Upper lobe of left lung (tissue), 6 donors: ENCODE measurements at places on chromosomes 11 and 22.

- no peak for DNase-seq
These were observed 2209.7 kb downstream of the LRRC4C start for GRCh38 chr11:39249566-39250365.

DNA sequence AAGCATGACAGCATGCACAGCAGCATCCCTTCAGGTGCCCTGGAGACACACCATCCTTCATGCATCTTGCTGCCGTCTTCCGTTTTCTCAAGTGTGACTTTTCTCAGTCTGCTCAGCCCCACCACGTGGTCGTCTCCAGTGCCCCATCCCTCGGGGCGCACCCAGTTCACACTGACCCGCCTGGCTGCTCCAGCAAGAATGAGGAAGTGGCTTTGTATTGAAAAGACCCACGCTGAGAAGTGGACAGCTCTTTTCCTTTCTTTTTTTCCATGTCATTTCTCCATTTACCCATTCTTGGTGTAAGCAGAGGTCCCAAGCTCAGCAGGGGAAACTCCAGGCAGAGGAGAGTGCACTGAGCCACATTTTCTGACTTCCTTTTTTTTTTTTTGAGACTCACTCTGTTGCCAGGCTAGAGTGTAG is 14.5 kb downstream of the SERPINH1 start:
- DNase-seq = peak; percentile 79

DNA sequence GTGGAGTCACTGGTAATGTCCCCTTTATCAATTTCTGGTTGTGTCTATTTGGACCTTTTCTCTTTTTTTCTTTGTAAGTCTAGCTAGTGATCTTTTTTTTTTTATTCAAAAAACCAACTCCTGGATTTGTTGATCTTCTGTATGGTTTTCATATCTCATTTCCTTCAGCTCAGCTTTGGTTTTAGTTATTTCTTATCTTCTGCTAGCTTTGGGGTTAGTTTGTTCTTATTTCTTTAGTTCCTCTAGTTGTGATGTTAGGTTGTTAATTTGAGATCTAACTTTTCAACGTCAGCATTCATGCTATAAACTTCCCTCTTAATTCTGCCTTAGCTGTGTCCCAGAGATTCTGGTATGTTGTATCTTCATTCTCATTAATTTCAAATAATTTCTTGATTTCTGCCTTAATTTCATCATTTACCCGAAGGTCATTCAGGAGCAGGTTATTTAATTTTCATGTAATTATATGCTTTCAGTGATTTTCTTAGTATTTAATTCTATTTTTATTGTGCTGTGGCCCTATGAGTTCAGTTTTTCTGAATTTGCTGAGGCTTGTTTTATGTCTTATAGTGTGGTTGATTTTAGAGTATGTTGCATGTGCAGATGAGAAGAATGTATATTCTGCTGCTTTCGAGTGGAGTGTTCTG is 29.0 kb downstream of the PI4KA start:
- DNase-seq = no peak

- no peak for DNase-seq
These were observed 249.4 kb downstream of the MN1 start for GRCh38 chr22:27552176-27552575.

GRCh38 chr22:45897736-45898135 is 79.2 kb downstream of the WNT7B start:
- DNase-seq = no peak

DNA sequence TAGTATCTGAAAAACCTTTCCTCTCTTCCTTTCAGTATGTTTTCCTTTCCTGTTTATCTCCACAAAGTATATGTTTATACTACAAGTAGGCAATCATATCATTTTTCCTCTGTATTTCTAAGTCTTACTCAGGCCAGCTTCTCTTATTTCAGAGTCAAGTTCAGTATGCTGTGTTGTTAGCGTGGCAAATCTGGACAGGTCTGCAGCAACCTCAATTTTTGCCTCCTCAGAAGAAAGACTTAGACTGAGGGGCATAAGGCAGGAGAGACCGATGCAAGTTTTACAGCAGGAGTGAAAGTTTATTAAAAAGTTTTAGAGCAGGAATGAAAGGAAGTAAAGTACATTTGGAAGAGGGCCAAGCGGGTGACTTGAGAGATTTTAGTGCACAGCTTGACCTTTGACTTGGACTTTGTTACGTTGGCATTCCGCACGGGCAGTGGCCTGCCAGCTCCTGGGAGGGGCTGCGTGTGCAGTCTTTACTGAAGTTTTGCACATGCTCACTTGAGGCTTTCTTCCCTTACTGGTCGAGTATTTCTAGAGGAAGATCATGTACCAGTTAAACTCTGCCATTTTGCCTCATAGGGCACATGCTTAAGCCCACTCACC is 343.2 kb downstream of the NTM start:
- DNase-seq = no peak

DNA sequence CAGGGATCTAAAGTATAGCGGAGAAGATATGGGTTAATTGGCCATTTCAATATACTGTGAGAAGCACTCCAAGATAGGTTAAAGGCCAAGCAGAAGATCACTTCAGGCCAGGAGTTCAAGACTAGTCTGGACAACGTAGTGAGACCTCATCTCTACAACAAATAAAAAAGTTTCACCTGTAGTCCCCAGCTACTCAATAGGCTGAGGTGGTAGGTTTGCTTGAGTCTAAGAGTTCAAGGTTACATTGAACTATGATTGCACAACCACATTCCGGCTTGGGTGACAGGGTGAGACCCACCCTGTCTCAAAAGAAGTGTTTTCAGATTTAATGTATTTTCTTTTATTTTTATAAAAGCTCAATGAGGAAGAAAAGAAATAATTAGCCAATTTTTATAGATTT is 25.4 kb downstream of the PATL1 start:
- DNase-seq = no peak

- DNase-seq = no peak
These were observed 188.6 kb downstream of the PGR start for GRCh38 chr11:100941033-100941432.

GRCh38 chr11:126992804-126993111 is 7.8 kb downstream of the KIRREL3 start:
- no peak for DNase-seq

DNA sequence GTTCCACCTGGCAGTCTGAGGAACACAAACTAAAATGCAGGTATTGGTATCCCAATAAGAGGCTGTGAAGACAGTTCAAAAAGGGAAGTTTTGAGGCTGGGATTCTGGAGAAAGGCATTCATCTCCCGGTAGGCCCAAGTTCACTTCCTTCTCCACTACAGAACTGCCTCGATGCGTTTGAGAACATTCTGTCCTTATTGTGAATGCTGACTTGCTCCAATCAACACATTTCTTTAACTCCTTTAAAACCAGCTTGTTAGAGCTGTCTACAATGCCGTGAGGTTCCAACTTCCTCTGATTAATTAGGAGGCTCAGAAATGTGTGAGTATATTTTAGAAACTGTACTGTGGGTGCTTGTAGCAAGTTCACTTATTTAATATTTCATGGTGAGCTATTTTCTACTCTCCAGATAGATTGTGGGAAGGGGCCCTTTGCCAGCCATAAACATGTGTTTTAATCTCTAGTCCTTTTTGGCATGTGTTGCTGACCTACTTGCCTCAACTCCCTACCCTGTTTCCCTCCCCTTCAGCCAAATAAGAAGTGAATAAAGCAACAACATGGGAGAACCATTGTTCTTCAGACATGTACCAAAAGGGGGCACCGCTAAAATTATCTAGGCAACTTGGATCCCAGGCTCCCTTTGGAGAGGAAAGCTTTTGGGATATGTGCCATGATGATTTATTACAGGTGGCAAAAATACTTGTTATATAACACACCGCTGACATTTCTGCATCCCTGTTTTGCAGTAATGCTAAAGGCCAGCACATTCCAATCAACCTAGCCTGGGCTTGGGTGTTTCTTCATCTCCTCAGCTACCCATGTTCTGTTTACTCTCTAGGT is 245.6 kb downstream of the BLID start:
- no peak for DNase-seq

- DNase-seq = no peak
These were observed 39.6 kb downstream of the TSPAN18 start for GRCh38 chr11:44766112-44766971.

- DNase-seq = no peak
These were observed 61.4 kb downstream of the SLC1A2 start for GRCh38 chr11:35357923-35358322.

GRCh38 chr11:2663915-2664314 is 35.9 kb downstream of the KCNQ1OT1 start:
- no peak for DNase-seq

DNA sequence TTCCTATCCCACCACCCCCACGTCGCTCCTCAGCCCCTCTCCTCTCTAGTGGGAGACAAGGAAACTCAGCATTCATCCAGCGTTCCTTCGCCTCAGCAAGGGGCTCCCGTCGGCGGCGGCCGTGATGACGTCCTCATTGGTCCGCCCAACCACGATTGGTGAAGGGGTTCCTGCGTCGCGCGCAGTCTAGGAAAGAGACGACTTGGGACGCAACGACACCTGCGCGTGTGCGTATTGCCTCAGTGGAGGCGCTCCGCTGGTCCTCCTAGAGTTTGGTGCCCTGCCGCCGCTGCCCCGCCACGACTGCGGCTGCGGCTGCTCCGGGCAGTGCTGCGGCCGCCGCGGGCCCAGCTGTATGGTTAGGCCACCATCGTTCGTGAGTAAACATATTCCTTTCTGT is 56.6 kb downstream of the CCDC81 start:
- no peak for DNase-seq

- DNase-seq = no peak
These were observed 390 bp upstream of the CKAP5 start for GRCh38 chr11:46846510-46846830.

DNA sequence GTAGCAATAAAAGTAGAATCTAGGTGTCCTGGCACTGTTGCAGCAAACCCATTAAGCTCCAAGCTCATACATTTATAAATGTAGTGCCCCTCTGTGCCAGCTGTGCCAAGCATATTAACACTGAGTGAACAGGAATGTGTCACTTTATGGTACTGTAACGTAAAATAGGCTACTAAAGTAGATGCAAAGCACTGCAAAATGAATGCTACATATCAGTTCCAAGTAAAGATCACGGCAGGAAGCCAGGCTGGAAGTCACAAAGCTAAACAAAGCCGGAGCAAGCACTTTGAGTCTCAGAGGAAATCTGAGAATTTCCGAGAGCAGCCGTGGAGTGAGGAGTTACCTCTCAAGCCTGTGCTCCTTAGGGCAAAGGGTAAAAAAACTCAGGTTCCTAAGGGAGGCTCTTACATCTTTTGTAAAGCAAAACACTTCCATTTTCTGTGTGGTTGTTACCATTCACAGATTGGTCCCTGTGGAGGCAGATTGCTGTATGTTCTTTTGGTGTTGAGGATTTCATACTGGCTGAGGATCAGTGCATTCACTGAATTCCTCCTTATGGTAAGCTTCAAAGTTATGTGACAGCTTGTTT is 85.7 kb downstream of the WNT11 start:
- DNase-seq = no peak

GRCh38 chr11:2169005-2169378 is 2.6 kb downstream of the TH start:
- DNase-seq = peak; percentile 62

GRCh38 chr11:86932259-86932585 is 23.0 kb downstream of the FZD4 start:
- no peak for DNase-seq

DNA sequence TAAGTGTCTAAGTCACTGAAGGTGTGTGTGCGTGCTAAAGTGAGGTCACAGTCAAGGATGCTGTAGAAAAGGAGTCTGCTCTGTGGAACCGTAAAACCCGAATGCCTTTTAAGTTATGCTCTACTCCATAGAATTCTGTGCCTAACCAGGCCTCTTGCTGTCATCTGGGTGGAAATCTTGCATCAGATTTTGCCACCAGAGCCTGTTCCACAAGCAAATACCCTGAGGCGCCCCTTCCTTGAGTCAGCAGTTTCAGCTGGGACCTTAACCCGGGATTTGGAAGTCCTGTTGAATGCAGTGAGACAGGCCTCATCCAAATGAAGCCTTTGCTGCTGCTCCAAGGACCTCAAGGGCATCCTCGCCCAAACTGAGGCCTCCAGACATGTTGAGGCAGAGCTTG is 109.8 kb downstream of the WNT11 start:
- DNase-seq = no peak

DNA sequence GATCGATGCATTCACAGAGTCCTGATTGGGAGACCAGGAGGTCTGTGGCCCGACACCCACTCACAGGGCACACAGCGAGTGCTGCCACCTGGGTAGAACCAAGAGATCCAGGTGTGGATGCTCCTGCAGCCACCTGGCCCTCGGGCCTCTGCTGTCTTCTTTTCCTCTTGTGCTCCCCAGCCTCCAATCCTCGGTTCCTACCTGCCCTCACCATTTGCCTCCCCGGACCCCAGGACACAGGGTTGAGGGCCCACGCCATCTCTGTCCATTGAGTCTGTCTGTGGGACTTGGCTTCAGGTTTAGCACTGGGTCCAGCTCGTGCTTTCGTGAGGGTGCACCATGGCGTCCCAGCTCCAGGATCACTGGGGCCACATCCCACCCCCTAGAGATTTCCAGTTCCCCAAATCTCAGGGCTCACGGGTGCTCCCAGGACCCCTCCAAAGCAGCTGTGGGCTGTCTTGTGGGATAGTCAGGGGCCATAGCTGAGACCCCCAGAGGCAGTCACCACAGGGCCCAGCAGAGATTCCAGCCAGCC is 591.1 kb downstream of the BRD1 start:
- no peak for DNase-seq

DNA sequence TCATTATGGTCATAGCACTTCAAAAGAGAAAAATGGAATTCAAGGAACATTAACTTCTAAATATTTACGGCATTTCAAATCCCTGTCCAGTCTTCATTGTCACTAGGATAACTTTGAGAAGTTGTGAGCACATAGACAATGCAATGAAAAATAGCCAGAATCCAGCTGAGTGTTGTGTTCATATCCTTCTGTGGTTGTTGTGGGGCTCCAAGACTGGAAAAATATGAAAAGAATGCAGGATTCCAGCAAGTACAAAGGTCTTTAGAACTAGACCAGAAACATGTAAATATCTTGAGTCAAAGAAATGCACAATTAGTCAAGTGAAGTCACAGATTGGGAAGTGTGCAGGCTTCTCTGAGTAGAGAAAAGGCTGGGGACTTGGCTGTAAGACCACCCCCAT is 68.7 kb downstream of the WT1 start:
- DNase-seq = no peak
